ENCODE measurements at places on chromosomes 16 and 17.

- no peak for DNase-seq
Measured at GRCh38 chr16:21189311-21189710, 22.1 kb downstream of the ZP2 start.

GRCh38 chr16:57234707-57235092 is 10.4 kb upstream of the ARL2BP start:
- no peak for DNase-seq

DNA sequence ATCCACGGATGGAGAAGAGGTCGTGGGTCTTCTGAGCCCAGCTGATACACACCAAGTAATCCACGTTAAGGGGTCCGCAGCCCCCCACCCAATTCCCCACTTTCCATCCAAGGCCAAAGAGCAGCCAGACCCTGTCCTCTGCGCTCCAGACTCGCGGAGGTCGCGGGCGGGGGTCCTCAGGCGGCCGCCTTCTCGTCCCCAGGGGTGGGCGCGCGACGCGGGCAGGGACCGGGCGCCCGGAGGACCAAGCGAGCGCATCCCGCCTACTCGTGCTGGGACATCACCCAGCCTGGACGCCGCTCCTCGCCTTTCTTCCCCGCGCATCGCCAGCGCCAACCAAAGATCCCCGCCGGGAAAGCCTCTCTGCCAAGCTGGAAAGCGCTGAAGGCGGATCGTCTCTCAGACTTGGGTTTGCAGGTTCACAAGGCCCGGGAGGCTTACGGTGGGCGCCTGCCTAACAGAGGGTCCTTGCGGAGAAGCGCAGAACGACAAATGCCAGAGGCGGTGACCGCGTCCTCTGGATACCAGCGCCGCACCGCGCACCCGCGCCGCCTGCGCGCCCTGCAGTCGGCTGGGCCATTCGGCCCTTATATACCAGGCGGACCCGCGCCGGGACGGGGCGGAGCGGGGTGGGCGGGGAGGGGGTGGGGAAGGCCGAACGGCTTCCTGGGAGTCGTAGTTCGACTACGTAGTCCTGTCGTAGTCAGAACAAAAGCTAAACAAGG is 471.6 kb downstream of the SOX9 start:
- peak; percentile 55 for DNase-seq

- DNase-seq = no peak
Measured at GRCh38 chr16:90031931-90032673, 12.8 kb upstream of the DBNDD1 start.

GRCh38 chr16:56409195-56409594 is 16.1 kb downstream of the AMFR start:
- no peak for DNase-seq

GRCh38 chr16:49398761-49399160 is 25.2 kb downstream of the C16orf78 start:
- no peak for DNase-seq

DNA sequence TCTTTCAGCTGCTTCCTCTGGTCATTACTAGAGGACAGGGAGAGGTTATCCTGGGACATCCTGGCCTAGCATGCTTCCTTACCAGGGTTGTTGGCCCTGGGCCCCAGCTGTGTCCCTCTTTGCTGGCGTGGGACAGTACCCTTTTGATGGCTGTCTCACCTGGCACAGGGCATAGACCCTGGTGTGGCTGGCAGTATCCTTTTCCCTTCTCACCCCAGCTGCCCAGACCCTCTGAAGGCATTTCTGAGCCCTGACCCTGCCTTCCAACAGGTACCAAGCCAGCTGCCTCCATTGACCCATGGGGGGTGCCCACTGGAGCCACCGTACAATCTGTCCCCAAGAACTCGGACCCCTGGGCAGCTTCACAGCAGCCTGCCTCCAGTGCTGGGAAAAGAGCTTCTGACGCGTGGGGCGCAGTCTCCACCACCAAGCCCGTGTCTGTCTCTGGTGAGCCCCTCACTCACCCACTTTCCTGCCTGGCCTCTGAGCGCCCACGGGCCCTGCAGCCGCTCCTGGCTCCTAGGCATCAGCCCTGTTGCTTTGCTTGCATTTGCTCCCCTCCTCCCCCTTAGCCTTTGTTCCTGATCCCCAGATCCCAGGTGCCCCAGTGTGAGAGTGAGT is 34.0 kb downstream of the B9D1 start:
- DNase-seq = no peak

GRCh38 chr16:52869243-52869642 is 183.5 kb downstream of the CHD9NB start:
- no peak for DNase-seq

- no peak for DNase-seq
Measured at GRCh38 chr17:21105064-21105894, 21.5 kb upstream of the DHRS7B start.

DNA sequence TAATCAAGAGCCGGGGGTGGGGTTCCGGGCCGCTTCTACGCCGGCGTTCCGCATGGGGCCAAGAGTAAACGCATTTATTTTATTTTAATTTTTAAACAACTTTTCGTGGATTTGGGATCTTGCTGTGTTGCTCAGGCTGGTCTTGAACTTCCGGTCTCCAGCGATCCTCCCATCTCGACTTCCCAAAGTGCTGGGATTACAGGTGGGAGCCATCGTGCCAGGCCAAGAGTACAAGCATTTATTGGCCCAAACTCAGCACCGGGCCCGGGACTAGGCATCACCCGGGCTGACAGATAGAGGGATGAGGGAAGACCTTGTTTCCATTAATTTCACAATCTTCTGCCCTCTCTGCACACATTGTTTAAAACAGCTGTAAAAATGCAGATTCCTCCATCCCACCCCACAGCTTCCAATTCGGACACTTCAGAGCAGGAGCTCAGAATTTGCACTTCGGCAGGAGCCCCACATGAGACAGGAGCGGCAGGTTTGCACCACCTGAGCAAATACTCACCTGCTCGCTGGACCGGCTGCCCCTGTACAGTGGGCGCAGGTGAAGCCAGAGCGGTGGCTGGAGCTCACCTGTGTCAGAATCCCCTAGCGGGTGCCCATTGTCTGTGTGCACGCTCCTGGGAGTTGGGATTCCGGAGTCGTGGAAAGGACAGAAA is 663 bp upstream of the GINS2 start:
- peak; percentile 27 for DNase-seq
